ENCODE measurements at places on chromosomes 12 and 14.

DNA sequence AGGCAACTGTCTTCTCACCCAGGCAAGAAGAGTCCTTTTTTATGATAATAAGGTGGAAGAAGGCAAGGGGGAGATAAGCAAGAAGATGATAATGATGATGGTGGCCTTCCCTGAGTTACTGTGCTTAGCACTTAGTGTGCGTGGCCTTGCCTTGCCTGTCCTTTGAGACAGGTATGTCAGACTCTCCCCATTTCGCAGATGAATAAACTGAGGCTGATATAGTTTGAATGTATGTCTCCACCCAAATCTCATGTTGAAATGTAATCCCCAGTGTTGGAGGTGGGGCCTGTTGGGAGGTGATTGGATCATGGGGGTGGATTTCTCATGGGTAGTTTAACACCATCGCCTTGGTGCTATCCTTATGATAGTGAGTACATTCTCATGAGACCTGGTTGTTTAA is 8.6 kb upstream of the OAS3 start:
- no peak for DNase-seq

DNA sequence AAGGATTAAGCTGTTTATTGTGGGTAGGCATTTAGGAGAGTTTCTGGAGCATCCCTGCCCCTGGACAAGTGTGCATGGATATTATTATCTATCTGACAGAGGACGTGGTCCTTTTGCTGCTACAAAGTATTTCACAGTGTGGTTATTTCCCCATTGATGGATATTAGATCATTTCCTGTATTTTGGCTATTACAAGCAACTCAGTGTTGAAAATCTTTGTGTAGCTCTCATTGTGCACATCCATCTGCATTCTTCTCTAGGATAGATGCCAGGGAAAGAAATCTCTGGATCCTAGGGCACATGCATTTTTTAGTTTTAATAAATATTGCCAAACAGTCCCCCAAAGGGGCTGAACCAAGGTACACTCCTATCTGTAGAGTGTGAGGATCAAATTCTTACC is 154.3 kb upstream of the SRRM4 start:
- DNase-seq = no peak

DNA sequence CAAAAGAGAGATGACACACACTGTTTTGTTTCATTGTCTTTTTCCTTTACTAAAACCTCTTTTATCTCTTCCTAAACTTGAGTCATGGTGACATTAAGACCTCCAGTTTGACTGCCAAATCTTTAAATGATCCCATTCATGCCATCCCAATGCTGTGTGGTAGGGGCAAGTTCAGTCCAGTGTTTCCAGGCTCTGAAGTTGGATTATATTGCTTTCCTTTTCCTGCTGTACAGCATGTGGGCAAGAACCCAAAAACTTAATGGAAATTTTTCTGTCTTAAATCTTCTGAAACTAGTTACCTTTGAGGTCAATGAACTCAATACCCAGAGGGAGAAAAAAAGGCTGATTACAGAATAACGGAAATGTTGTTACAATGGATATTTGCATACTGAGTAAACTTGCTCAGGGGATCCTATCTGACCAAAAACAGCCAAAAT is 187.1 kb upstream of the FAR2 start:
- no peak for DNase-seq

GRCh38 chr14:105047283-105048016 is 17.8 kb downstream of the GPR132 start:
- DNase-seq = no peak

DNA sequence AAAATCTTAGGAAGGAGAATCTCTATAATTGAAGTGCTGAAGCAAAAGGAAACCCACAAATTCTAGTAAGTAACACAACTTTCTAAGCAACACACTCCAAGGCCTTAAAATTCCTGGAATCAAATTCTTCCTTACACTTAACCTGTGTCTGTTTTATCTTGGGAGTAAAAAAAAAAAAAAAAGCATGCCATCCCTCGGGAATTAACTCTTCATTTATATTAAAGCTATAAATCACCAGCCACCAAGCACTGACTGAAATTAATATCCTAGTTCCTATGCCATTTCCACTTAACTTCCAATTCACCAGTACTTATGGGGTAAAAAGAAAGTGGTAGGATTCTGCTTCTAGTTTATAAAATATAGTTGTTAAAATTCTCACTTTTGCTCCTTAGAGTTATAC is 238.1 kb downstream of the SLC25A21 start:
- no peak for DNase-seq

DNA sequence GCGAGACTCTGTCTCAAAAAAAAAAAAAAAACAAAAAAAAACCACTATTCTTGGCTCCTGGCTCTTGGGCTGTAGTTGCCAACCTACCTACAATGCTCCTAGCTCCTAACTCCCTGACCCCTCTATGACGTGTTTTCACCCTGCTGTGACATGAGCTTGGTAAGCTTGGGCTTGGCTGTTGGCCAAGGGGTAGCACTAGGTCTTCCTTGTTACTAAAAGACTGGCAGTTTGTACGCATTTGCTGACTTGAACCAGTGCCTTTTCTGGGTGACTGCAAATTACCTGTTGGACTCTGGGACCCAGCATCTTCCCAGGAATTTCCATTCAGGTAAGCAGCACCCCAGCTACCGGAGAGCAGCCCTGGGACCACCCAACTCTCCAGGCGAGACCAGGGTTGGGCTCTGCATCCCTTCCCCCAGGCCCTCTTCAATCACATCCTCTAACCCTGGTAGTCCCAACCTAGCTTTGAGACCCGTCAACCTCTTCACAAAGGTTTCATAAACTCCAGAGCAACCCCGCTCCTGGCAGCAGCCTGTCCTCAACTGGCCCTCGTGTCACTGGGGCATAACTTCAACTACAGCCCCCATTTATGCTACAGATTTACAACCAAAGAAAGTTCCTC is 8.3 kb downstream of the CDK2AP1 start:
- no peak for DNase-seq

DNA sequence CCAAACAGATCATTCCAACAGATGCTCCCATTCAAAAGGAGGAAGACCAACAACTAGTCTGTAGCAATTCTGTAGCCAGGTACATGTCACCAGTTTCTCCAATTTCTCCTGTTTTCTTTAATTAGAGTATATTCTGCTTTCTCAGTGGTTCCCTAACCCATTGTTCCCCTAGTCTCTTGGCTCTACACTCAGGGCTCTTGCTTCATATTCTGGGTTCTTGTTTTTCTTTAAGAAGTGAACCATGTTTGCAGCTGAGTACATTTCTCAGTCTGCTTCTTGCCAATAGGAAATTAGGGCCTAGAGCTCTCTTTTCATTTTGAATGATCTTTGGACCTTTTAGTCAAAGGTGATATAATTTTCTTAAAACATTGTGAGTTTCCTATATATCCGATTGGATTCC is 29.4 kb upstream of the STXBP6 start:
- no peak for DNase-seq

- DNase-seq = peak; percentile 77
Measured at GRCh38 chr12:124938587-124938986, 24.1 kb upstream of the UBC start.
